ENCODE measurements at places on chromosomes 2 and 18.

- no peak for DNase-seq
Measured at GRCh38 chr2:188395903-188396689, 104.4 kb downstream of the GULP1 start.

DNA sequence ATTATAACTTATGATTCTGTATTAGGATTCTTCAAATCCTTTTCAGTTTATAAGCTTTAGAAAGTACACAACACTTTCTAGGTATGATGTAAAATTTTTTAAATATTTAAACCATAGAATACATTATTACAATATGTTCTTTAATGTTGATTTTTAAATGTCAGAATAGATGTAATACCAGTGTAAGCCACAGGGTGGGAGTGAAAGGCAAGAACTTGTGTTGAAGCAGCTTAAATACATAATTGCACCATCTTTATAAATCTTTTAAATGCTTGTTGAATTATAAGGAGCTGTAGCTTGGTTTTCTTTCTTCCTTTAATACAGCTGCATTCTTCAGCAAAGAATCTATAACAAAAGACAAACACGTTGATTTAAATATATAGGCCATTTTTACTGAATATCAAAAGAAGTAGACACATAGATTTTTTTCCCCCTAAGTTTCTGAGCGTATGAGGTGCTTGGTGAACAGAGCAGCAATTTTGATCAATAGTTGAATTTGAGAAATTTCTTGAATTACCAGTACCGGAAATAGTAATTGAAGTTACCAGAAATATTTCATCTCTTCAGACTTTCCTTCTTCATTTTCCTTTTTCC, 63.0 kb downstream of the TANK start:
- DNase-seq, result no peak

- DNase-seq, result no peak
Measured at GRCh38 chr2:151037434-151037833, 224.2 kb downstream of the RBM43 start.

- no peak for DNase-seq
Measured at GRCh38 chr2:164066095-164066494, 330.3 kb upstream of the FIGN start.

DNA sequence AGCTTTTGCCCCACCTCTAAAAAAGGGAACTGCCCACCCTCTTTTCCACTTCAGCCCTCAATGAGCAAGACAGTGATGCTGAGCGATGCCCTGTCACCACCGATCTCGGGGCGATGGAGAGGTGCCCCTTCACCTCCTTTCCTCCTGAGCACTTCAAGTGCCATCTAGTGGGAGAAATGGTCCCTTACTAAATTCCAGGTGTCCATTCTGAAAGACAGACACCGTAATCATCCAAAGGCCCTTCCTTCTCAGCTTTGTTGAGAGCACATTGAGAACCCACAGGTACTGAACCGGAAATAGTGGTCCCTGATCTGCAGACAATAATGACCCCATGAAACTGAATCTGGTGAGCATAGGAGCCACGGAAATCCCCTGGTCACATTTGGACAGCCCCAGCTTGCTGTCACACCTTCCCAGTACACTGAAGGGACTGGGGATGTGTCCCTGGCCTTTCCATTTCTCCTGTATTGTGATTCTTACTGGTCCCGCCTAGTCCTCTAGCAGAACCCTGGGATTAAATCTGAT, 38.5 kb downstream of the KCTD18 start:
- DNase-seq, result peak; percentile 74

DNA sequence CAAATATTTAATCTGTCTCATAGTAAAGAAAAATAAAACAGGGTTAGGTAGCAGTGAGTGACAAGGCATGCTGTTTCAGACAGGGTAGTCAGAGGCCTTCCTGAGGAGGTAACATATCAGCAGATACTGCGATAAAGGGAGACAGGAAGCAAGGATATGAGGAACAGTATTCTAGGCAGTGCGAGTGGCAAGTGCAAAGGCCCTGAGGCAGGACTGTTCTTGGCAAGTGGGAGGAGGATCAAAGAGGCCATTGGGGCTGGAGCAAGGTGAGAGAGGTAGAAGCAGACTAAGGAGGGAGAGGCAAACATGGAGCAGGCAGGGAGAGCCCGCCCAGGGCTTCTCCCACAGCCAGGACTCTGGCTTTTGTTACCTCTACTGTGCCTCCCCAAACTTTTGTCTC, 33.6 kb downstream of the GAD1 start:
- no peak for DNase-seq

DNA sequence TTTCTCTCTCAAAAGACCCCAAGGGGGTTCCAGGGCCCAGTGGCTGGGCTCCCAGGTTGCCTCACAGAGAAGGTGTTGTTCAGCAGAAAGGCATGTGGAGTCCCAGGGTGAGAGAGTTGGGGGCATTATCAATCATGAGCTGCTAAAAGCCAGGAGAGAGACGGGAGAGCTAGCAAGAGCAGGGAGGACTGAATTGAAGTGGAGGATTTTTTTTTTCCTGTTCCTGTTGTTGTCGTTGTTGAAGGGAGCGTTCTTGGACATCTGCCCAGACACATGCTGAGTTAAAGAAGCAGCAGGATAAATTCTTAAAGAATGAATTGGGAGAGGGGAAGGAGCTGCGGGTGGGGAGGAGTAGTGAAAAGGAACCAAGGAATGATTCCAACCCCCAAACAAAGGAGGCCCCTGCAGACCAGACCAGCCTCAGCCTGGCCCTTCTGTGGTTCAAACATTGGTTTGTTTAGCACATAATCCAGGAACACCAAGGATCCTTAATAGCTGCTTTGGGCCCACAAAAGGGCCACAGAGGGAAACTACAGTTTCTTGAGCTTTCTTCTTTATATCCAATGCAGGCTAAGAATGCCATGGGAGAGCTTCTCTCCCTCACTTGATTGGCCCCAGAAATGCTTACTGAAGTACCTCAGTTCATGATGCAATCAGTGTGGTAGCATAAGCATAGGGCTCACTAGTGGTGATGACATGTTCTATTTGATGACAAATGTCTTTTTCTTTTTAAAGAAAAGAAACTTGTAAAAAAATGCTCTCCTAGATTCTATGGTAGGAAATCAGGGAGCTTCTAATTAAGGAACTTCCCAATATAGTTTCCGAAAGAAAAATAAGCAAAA, 146.0 kb downstream of the SETBP1 start:
- DNase-seq, result no peak

GRCh38 chr18:10793730-10794370, 268.0 kb downstream of the NAPG start:
- no peak for DNase-seq

GRCh38 chr18:13558124-13558523, 168.2 kb downstream of the FAM210A start:
- DNase-seq, result no peak

DNA sequence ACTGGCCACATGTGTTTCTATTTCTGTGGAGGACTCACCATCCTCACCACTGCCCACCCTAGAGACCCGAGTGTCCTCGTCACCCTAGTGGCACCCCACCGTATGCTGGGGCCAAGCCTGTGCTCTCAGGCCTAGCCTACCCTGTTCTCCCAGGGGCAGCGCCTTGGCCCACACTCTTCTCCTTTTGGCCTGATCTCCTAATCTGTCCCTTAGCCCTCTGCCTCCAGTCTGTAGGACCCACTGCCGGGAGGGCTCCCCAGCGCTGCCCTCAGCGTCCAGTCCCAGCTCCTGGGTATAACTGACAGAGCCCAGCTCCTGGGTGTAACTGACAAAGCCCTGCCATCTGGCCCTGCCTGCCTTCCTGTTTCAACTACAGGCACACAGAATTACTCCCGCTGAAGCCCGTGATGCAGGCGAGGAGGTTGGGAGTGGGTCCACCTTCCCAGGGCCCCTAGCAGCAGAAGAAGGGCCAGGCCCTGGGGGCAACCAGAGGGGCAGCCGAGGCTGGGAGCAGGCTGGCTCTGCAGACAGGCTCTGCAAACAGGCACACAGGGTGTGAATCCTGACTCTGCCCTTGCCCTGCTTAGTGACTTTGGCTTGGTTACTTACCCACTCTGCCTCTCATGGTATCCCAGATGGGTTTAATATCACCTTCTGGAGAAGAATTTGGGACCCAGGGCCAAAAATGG, 25.6 kb upstream of the PTMA start:
- DNase-seq, result no peak

DNA sequence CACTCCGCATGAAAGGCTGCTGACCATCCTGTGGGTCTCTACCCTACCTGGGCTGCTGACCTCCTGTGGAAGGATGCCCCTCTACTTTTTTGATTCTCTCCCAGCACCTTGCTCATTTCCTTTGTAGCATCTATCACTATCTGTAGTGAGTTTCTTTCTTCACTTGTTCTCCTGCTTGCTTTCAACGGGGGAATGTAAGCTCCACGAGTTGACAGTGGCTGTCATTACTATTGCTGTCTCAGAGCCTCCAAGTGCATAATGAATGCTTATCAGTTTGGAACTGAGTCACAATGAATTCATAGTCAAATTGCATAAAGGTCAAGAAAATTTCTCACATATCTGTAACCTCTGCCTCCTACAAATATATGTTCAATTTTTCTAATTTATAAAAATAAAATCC, 477.7 kb downstream of the PLCL1 start:
- DNase-seq, result no peak

DNA sequence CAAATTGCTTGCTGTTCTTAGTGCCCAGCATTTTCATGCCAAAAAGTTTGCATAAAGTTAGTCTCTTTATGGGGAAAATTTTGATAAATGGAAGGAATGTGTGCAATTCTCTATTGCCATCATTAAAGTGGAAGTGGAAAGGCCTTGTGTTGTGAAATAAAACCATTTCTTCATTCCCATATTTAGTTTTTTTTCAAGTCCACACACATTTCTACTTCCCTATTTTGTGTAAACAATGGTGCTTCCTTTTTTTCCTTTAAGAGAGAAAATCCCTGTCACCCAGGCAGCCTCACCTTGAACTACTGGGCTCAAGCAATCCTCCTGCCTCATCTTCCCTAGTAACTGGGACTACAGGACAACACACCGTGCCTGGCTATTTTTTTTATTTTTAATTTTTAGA, 42.3 kb upstream of the NCOA1 start:
- DNase-seq, result no peak

- no peak for DNase-seq
Measured at GRCh38 chr2:32237996-32238395, 26.7 kb downstream of the NLRC4 start.

DNA sequence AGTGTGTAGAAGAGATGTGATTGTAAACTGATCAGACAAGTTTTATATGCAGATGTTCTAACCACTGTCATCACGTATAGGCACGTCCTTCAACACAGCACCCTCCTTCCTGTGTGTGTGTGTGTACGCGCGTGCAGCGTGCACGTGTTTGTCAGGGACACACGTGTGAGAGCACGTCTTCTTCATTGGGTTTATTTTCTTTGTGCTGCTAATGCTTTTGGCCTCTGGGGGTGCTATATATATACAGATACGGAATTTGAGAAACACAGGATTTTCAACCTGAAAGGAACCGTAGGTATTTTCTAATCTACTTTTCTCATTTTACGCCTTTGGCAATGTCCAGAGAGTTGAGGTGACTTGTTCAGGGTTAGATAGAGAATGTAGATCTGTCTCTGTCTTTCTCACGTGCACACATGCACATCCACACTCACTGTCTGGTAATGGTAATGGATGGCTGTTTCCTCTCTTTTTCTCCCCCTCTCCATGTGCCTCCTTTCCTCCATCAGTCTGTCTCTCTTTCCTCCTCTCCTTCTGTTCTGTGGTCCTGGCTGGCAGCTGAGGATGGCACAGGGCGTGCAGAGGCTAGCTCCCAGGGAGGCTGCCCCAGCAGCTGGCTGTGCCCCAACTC, 13.4 kb upstream of the CELF4 start:
- no peak for DNase-seq

GRCh38 chr2:85847051-85847588, 41.7 kb downstream of the ST3GAL5 start:
- no peak for DNase-seq

DNA sequence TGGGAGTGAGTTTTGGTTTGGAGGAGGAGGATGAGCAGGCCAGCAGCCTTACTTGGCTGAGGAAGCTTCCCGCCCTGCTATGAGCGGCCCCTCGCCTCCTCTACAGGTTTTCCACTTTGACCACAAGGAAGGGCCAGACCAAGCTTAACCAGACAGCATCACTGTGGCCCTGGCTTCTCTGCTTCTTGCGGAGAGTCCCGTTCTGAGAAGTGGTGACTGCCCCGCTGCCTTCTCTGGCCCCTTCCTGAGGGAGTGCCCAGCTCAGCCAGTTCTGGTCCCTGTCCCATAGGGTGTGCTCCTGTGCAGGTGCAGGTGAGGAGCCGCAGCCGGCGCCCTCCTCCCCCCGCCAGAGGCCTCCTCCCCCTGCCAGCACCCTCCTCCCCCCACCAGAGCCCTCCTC, 101.0 kb downstream of the FAM210A start:
- DNase-seq, result no peak

- no peak for DNase-seq
Measured at GRCh38 chr2:239143858-239144712, 256.7 kb downstream of the HDAC4 start.

- DNase-seq, result no peak
Measured at GRCh38 chr2:23379220-23379695, 5.7 kb upstream of the KLHL29 start.

DNA sequence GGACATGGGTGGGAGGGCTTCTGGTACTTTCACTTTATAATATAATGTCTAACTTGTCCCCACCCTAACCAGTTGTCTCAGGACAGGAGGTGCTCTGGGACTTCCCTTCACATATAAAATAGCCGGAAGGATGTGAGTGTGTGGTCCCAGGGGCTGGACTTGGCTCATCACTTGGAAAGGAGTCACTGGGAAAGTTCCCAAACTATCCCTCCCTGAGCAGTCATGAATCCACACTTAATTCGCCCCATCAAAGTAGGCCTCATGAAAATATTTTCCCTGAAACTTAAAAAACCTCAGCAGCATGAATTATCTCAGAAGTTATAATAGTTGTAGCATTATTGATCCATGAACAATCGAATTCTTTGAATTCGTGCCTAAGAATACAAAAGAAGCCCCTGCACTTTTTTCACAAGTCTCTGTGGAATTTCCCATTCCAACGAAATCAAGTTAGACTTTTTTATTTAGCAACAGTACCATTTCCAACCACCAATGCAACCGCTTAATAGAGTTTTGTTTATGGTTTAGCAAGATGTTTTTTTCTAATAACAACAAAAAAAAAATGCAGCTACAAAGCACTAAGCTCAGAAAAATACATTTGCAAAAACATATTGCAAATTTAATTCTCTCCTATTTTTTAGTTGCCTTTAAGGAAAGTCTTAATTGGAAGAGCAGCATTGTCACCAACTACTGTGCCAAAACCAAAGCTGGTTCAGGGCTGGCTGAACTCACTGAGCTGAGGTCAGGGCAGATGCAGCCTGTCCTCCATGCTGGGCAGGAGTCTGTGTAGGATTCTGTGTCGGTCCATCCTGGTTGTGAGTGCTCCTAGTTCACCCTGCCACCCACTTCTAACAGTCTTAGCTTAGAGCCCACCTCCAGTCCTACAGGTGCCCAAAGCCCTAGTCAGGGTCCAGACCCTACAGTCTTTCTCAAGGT, 68.8 kb upstream of the SPTBN1 start:
- no peak for DNase-seq

- DNase-seq, result no peak
Measured at GRCh38 chr2:9313443-9313842, 106.8 kb downstream of the ASAP2 start.

DNA sequence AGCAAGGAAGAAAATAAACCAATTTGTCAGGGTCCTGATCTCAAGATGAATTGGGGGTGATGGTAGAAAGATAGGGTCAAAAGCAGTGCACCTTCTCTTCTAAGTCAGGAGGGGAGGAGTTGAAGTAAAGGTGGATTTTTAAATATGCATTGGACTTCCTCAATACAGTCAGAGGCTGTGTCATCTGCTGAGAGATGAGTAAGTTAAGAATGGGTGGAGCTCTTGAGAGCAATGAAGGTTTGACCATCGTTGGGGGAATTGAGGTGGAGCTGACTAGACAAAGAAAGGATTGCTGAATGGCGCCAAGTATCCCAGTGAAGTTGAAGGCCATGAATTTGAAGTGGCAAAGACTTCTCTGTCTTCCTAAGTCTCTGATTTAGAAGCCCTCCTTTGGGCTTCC, 18.4 kb upstream of the CPO start:
- no peak for DNase-seq

All from T-helper 2 cell (primary cell).